Ovary (tissue), 10 donors: ENCODE measurements at places on chromosomes 11 and 22.

GRCh38 chr22:36182857-36183256 is 18.8 kb downstream of the APOL4 start:
- DNase-seq = no peak
- H3K4me3 ChIP-seq = no peak overlapping the region
- no peaks in the 10 kb centered on the region for H3K4me1 ChIP-seq

DNA sequence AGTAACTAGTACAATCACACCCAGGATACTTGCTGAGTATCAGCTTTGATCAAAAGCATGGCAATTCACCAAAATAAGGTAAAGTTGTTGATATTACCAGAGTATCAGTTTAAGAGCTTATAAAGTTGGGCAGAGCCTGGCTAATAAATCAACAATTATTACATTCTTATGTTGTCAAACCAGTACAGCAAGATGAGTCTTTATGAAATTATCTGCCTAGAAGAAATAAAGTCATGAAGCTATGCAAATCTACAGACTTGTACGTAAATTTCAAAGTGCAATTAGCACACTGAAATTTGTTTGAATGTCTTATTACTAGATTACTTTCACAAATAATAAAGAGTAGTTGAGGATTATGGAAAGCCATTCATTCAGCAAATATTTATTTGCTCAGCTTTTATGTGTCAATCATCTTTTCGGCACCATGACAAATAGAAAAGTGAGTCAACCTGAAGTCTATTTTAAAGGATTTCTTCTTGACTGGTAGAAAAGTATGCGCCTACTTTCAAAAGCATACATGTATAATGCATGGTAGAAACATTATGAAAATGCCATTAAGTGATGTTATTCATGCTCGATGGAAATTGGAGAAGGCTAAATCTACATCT is 5.0 kb upstream of the ANO3 start:
- no peaks in the 10 kb centered on the region for H3K4me1 ChIP-seq
- no peak overlapping the region for H3K27ac ChIP-seq
- DNase-seq = no peak
- no peaks in the 10 kb centered on the region for H3K36me3 ChIP-seq
- H3K4me3 ChIP-seq = no peak overlapping the region

- no peaks in the 10 kb centered on the region for H3K4me1 ChIP-seq
- no peaks in the 10 kb centered on the region for H3K36me3 ChIP-seq
- no peak for DNase-seq
- H3K27me3 ChIP-seq = no peaks in the 10 kb centered on the region
- no peak overlapping the region for H3K4me3 ChIP-seq
These were observed 14.3 kb upstream of the LGALS2 start for GRCh38 chr22:37594237-37594636.

- H3K4me3 ChIP-seq = no peak overlapping the region
- no peak for DNase-seq
- H3K36me3 ChIP-seq = no peaks in the 10 kb centered on the region
- no peak overlapping the region for H3K27ac ChIP-seq
- no peaks in the 10 kb centered on the region for H3K27me3 ChIP-seq
These were observed 28.4 kb upstream of the HMOX1 start for GRCh38 chr22:35352214-35353111.

GRCh38 chr11:79396674-79397073 is 44.2 kb downstream of the TENM4 start:
- H3K4me3 ChIP-seq = no peak overlapping the region
- H3K4me1 ChIP-seq = peaks cover 11% of the 10 kb centered on the region
- no peaks in the 10 kb centered on the region for H3K36me3 ChIP-seq
- no peaks in the 10 kb centered on the region for H3K27me3 ChIP-seq
- no peak overlapping the region for H3K27ac ChIP-seq

GRCh38 chr22:48841881-48842582 is 985.6 kb downstream of the BRD1 start:
- no peak for DNase-seq
- H3K4me1 ChIP-seq = no peaks in the 10 kb centered on the region
- no peaks in the 10 kb centered on the region for H3K36me3 ChIP-seq
- no peak overlapping the region for H3K27ac ChIP-seq
- no peaks in the 10 kb centered on the region for H3K27me3 ChIP-seq

- H3K4me1 ChIP-seq = peaks cover 10% of the 10 kb centered on the region
- DNase-seq = peak; percentile 65
- peak overlapping the region; percentile 52 for H3K27ac ChIP-seq
- H3K27me3 ChIP-seq = no peaks in the 10 kb centered on the region
- no peaks in the 10 kb centered on the region for H3K36me3 ChIP-seq
- peak overlapping the region; percentile 46 for H3K4me3 ChIP-seq
These were observed 25.5 kb upstream of the GRK2 start for GRCh38 chr11:67240576-67241389.

DNA sequence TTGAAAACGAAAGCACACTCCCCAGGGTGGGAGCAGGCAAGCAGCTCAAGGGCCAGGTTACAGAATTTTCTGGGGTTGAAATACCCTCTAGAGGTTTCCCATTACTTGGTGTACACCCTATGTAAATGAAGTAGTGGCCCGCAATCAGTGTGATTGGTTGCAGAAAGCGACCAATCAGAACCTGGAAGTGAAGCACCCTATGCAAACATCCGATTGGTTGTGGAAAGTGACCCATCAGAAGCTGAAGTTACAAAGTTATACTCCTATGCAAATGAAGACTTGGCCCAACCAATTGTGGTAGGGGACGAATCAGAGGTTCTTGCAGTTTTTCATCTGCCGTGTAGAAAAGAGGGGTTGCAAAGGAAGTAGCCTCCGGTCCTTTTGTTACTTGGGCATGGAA is 19.2 kb downstream of the PRR5 start:
- no peak overlapping the region for H3K4me3 ChIP-seq
- no peak for DNase-seq
- no peaks in the 10 kb centered on the region for H3K4me1 ChIP-seq
- no peaks in the 10 kb centered on the region for H3K27me3 ChIP-seq
- H3K27ac ChIP-seq = no peak overlapping the region
- no peaks in the 10 kb centered on the region for H3K36me3 ChIP-seq

DNA sequence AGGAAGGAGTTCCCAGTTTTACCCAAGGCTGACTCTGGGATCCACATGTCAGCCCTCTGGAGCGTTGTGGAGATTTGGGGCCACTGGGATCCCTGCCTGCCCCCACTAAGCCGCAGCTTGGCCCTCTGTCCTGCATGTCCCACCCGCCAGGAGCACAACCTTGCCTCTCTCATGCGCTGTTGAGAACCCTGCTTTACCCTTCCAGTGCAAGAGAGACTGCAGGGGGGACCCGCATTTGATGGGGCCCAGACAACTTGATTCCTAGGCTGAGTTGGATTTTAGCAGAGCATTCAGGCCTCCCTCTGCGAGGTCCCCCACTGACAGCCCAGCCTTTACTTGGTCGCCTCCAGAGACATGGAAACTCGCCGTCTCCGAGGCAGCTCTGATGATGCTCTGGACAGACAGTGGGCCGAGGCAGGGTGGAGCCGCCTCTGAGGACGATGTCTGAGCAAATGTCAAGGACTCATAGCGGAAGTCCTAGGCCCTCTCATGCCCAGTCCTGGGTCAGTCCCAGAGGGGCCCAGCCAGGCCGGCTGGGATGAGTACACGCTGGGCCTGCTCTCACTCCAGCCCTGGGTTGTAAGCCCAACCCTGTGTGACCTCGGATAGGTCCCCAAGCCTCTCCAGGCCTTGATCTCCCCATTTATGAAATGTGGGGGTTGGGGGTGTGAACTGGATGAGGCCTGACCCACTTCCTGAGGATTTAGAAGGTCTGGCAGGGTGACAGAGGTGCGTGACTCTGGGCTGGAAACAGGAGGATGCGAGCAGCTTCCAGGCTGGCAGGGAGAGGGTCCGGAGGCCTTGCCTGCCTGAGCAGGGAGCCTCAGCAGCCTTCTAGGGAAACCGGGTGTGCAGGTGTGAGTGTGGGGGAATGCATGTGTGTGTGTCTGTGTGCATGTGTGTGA is 630 bp downstream of the CD5 start:
- DNase-seq = no peak
- H3K36me3 ChIP-seq = no peaks in the 10 kb centered on the region
- no peak overlapping the region for H3K4me3 ChIP-seq
- H3K4me1 ChIP-seq = peaks cover 5% of the 10 kb centered on the region
- H3K27me3 ChIP-seq = no peaks in the 10 kb centered on the region

DNA sequence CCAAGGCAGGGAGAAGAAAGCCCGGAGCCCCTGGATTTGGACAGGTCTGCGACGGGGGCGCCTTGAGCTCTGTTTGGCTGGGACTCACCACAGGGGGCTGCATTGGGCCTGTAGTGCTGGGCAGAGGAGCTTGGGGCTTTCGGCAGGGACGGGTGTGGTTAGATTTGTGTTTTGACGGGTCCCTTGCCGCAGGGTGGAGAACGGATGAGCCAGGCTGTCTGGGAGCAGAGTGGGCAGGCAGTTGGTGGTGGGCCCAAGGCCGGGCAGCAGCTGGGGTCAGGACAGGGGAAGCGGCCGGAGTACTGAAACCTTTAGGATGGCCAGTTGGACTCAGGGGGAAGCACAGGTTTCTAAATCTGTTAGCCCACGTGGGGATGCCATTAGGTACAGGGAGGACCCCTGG is 13.4 kb downstream of the C11orf24 start:
- H3K36me3 ChIP-seq = no peaks in the 10 kb centered on the region
- peaks cover 9% of the 10 kb centered on the region for H3K4me1 ChIP-seq
- H3K27me3 ChIP-seq = no peaks in the 10 kb centered on the region
- H3K27ac ChIP-seq = peak overlapping the region; percentile 73

GRCh38 chr11:111718859-111719258 is 47.3 kb downstream of the PPP2R1B start:
- peaks cover 11% of the 10 kb centered on the region for H3K4me1 ChIP-seq
- H3K4me3 ChIP-seq = no peak overlapping the region
- no peaks in the 10 kb centered on the region for H3K36me3 ChIP-seq
- H3K27me3 ChIP-seq = no peaks in the 10 kb centered on the region
- DNase-seq = no peak

- H3K27me3 ChIP-seq = no peaks in the 10 kb centered on the region
- H3K27ac ChIP-seq = no peak overlapping the region
- no peak for DNase-seq
- no peak overlapping the region for H3K4me3 ChIP-seq
- H3K4me1 ChIP-seq = no peaks in the 10 kb centered on the region
These were observed 39.6 kb downstream of the BUD13 start for GRCh38 chr11:116733043-116733755.

DNA sequence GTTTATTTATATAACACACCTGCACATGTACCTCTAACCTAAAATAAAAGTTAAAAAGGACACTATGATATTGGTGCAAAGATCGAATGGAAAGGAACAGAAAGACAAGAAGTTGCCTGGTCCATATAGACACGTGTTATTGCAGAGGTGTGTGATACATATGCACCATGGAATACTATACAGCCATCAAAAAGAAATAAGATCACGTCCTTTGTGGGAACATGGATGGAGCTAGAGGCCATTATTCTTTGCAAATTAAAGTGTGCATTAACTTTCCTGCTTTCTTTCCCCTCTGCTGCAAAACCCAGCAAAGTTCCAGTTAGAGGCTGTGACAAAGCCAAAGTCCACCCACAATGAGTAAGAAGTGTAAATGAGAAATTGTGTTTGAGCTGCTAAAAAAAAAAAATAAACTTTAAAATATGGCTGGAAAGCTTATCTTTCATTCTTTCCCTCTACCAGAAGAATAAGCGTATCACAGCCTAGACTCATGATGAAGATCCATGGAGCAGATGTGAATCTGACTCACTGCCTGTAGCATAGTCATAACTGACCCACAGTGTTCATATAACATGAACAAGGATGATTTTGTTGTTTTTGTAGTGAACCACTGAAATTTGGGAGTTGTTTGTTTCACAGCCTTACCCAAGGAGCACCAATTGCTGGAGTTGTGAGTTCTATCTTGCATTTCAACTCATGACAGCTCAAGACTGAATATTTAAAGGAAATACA is 9.6 kb downstream of the OR52K1 start:
- H3K27ac ChIP-seq = no peak overlapping the region
- H3K4me3 ChIP-seq = no peak overlapping the region
- DNase-seq = no peak
- H3K27me3 ChIP-seq = no peaks in the 10 kb centered on the region

- H3K36me3 ChIP-seq = no peaks in the 10 kb centered on the region
- no peak overlapping the region for H3K4me3 ChIP-seq
- no peak for DNase-seq
- H3K27ac ChIP-seq = no peak overlapping the region
- no peaks in the 10 kb centered on the region for H3K27me3 ChIP-seq
- peaks cover 3% of the 10 kb centered on the region for H3K4me1 ChIP-seq
These were observed 52.5 kb downstream of the TRIM44 start for GRCh38 chr11:35714882-35715627.
